ENCODE measurements at places on chromosomes 3 and 15.

- no peak for DNase-seq
Observed at GRCh38 chr3:178233371-178234071, 302.7 kb upstream of the KCNMB2 start.

DNA sequence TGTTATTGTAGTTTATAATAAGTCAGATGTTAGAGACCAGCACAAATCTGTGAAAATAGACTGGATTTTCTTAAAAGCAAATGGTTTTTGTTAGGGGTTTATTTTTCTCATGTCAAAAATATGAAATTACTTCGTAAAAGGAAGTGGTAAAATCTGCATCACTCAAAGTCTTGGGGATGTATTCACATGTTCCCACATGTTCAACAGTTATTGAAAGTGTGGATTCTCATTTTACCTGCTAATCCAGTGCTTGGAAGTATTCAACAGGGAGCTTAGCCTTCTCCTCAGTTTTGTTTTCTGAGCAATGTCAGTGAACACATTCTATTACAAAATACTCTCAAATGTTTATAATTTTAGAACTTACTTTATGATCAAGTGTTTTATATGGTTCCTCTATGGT is 352.0 kb downstream of the SOX2 start:
- DNase-seq = no peak

DNA sequence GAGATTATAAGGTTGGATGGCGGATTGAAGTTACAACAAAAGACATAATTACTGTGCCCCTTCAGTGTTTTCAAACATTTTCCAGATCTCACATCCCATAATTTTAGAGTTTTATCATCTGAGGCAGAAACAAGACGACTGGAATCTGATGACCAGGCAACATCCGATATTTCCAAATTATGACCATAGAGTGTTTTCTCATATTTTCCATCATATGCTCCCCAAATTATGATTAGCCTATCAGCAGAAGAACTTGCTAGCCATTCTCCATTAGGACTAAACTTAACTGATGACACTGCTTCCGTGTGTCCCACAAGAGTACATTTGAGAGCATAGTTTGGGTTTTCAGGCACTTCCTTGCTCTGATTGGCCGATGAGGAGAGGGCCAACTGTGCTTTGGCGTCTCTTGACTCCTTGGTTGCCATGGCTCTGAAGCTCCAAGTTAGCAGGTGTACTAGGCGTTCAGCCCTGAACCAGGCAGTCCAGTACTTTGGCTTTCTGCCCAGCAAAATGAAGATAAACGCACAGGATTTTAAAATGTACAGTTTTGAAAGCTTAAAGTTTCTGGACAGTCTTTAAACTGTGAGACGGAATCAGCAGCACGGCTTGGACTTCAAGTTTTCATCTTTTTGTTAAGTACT is 638 bp downstream of the WDR5B start:
- no peak for DNase-seq

DNA sequence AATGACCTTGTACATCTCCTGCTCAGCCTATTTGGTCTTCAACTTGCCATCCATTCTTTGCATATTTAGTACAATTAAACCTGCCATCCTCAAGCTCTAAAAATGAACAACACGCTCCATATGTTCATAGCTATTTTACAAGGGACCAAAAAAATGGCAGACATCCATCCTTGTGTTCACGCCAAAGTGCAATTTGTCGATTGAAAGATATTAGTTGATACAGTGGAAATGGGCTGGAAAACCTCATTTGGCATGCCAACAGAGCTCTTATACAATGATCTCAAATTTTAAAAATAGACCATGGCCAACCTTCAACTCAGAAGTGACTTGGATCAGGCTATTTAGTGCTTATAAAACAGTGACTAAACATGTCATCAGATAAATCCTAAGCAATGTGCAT is 413.6 kb upstream of the ARL6 start:
- no peak for DNase-seq

DNA sequence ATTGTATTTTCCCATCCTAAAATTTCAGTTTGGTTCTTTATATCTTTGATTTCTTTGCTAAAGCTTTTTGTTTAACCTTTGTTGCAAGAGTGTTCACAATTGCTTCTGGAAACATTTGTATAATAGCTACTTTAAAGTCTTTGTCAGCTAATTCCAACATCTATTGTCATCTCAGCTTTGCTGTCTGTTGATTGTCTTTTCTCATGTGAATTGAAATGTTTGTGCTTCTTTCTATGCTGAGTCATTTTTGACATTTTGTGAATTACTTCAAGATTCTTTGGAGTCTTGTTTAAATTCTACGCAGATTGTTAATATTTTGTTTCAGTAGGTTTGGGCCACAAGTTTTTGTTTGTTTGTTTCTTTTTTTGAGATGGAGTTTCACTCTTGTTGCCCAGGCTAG is 73.2 kb downstream of the SUCNR1 start:
- DNase-seq = no peak

DNA sequence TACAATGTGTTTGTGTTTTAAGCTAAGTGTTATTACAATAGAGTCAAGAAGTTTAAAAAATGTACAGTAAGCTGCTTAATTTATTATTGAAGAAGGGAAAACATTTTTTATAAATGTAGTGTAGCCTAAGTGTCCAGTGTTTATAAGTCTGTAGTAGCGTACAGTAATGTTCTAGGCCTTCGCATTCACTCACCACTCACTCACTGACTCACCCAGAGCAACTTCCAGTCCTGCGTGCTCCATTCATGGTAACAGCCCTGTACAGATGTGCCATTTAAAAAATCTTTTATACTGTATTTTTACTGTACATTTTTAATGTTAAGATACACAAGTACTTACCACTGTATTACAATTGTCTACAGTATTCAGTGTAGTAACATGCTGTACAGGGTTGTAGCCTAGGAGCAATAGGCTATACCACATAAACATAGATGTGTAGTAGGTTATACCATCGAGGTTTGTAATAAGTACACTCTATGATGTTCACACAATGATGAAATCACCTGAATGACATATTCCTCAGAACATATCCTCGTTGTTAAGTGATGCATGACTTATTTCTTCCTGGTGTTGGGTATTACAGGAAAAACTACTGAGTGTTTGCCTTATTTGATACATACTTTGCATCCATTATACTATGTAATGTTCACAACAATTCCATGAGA is 156.6 kb upstream of the NUDT16 start:
- no peak for DNase-seq

DNA sequence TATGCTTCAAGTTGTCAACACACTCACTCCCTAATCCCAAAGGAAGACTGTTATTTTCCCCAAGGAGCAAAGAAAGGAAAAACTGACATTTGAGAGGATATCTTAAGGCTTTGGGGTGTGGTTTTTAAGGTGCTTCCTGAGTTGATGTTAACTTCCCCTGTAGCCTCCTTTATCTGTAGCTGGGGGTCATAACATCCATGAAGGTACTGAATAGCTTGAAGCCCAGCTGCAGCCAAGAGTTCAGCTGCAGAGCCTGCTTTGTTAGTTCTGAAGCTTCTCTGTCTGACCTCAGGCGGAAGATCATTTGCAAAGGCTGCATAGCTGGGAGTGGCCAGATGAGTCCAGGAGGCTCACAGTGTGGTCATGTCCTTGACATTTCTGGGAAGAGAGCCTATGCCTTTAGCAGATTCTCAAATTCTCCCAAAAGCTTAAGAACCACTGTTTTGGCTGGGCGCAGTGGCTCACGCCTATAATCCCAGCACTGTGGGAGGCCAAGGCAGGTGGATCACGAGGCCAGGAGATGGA is 165.4 kb downstream of the SV2B start:
- DNase-seq = no peak

- no peak for DNase-seq
Observed at GRCh38 chr3:154794814-154795445, 285.2 kb upstream of the MME start.

DNA sequence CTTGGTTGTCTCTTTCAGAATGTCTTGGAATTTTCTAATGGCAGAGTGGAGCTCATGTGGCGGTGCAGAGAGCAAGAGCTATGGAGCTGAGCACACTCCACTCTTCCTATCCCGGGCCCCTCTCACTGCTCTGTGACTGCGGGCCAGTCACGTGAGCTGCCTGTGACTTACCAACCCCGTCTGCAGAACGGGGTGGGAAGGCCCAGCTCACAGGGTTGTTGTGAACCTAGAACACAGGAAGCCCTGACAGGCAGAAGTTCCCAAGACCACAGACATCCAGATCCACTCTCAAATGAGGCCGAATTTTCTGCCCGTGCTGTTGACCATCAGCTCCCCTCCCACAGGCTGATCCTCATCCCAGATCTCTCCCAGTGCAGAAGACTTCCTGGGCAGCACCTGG is 35.5 kb upstream of the PLXNA1 start:
- DNase-seq = no peak

- DNase-seq = no peak
Observed at GRCh38 chr3:130900959-130901358, 7.1 kb downstream of the ATP2C1 start.

DNA sequence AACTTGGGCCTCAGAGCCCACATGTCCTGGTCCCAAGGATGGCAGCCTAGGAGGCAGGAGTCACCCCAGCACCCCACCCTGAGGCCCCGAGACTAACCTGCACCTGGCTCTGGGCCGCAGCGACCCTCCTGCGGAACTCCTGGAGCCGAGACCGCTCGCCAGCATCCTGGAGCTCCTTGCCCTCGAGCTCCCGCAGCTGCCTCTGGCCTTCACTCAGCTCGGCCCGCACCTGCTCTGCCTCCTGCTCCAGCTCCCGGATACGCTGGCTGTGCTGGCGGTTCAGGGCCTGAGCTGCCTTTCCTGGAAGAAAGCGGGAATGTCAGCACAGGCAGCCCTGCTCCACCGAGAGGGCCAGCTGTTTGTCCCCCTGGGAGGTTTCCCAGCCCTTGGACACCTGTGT is 13.2 kb downstream of the KIF7 start:
- DNase-seq = no peak

DNA sequence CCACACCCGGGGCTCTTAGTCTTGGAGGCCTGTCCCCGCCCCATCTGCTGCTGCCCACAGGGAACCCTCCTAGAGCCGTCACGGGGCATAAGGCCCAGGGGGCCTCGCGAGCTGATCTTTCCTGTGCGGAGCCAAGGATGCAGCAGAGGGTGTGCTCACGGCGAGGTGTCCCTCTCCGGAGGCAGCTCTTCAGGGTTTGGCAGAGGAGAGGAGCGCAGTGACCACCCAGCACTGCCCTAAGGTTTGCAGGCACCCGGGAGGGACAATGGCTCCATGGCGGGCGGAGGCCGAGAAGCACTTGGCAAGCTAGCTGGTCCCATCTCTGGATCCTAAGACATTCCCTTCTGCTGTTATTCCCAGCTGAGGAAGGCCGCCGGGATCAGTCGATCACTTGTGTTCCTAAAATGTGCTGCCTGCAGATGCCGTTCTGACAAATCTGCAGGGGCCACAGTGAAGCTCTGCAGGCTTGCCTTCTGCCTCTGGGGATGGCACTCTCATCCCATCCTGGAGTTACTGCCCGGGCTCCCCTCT is 47.4 kb upstream of the PCSK6 start:
- DNase-seq = no peak

DNA sequence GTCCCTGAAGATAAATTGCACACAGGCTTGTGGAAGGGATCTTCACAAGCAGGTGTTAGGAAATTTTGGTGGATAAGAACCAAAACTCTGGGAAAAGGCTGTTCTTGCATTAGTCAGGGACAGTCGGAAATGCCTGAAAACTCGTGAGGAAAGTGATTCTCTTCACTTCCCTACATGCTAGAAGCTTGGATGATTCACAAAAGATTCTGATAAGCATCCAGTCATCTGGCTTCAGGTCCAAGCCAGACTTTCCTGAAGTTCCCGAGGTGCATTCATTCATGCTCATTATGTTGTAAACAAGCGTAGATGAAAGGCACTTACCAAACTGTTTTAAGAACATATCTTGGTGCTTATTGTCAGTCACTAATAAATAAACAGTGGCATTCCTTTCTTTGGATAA is 1028.7 kb downstream of the NTRK3 start:
- no peak for DNase-seq

GRCh38 chr3:52781741-52782140 is 4.3 kb downstream of the ITIH1 start:
- no peak for DNase-seq

- DNase-seq = no peak
Observed at GRCh38 chr3:13219902-13220296, 146.7 kb upstream of the IQSEC1 start.

- no peak for DNase-seq
Observed at GRCh38 chr3:129582799-129583198, 23.7 kb downstream of the PLXND1 start.

- DNase-seq = no peak
Observed at GRCh38 chr15:85336880-85337279, 43.5 kb upstream of the AKAP13 start.

GRCh38 chr3:22893644-22894325 is 309.3 kb upstream of the UBE2E2 start:
- no peak for DNase-seq

DNA sequence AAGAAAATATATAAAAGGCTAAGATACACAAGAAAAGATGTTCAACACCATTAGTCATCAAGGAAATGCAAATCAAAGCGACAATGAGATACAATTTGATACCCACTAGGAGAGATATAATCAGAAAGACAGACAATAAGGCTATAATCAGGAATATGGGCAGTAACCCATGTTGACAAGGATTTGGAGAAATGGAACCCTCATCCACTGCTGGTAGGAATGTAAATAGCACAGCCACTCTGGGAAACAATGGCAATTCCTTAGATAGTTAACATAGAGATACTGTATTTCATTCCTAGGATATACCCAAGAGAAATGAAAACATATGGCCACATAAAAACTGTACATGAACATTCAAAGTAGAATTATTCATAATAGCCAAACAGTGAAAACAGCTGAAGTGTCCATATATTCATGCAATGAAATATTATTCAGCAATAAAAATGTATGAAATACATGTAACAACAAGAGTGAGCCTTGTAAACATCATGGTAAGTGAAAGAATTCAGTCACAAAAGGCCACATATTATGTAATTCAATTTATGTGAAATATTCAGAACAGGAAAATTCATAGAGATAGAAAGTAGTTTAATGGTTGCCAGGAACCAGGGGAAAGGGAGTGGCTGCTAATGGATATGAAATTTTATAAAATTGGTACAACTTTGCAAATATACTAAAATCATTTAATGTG is 18.2 kb upstream of the COL8A1 start:
- DNase-seq = no peak

- DNase-seq = no peak
Observed at GRCh38 chr3:72323773-72324172, 524.5 kb downstream of the SHQ1 start.

DNA sequence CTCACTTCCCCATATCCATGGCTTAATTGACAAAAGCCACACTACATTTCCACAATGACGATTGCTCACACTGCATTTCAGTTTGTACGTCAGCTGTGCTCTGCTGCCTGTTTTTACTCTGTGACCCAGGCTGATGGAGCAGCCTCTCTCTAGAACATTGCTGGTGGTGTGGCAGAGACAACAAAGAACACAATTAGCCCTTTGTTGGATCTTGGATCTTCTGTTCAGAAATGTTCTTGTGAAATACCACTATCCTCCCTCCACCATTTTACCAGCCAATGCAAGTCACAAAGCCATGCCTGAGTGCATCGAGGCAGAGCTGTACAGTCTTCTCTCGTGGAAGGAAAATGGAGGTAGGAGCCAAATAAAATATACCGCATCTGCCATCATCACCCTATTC is 56.9 kb upstream of the TBC1D5 start:
- DNase-seq = no peak
